ENCODE measurements at places on chromosomes 1 and 21.

- no peak for DNase-seq
These were observed 245.0 kb downstream of the FGGY start for GRCh38 chr1:59541891-59542290.

DNA sequence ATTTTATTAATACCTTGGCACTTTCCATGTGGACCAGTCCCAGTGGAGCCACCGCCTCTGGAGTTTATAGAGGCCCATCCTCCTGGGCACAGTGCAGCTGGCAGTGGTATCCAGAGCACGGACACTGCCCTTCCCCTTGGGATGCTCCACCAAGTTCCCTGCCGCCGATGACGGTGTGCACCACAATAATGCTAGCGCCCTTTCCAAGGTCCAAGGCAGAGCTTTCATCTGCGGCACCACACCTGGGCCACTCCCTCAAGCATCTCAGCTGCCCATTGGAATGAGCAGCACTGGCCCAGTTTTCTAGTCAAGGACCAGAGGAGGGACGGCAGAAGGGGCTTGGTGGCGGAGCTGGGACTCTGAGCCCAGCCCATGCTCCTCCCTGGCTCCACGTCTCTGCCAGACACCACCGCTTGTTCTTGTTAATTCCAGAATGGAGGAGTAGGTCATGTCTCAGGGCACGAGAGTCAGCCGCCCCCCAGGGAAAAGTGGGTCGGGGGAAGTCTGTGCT, 24.5 kb downstream of the SIM2 start:
- DNase-seq: no peak

DNA sequence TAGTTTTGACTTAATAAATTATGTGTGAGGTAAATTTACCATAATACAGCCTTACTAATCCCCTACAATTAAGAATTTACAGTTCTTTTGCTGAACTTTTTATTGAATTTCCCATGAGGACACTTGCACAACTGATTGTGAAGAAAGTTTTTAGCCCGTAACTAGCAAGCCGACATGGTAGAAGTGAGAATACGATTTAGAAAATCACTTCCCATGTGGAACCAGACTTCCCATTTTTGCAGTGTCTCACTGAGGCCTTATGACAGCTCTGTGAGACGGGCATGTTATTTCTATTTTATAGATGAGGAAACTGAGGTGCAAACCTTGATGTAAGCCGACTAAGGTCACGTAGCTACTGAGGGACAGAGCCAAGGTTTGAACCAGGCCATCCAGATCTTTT, 32.5 kb upstream of the LMO4 start:
- DNase-seq: no peak

DNA sequence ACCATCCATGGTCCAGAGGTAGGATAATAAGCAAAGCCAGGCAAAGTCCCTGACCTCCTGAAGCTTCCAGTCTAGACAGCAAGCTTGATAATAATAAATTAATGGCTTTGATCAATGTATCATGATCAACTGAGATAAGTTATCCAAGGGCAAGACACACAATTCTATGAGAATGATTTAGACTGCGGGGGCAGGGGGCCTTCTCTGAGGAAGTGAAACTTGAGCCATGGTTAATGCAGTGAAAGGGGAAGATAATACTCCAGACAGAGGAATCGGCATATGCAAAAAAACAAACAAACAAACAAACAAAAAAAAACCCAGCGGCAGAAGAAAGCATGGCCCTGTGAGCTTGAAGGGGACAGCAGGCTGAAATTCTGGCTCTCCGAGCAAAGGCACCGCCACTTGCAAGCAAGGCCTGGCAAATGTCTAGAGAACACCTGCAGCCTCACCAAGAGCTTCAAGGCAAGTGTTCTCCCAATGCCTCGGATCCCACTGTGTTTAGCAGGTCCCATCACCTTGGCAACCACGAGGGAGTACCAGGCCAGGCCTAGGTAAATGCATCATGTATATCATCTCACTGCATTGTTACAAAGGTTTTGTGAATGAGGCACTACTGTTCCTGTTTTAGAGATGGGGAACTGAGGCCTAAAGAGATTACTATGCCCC, 24.9 kb downstream of the CSMD2 start:
- DNase-seq: no peak

- DNase-seq: no peak
These were observed 121.1 kb downstream of the LACTBL1 start for GRCh38 chr1:22851517-22851916.

DNA sequence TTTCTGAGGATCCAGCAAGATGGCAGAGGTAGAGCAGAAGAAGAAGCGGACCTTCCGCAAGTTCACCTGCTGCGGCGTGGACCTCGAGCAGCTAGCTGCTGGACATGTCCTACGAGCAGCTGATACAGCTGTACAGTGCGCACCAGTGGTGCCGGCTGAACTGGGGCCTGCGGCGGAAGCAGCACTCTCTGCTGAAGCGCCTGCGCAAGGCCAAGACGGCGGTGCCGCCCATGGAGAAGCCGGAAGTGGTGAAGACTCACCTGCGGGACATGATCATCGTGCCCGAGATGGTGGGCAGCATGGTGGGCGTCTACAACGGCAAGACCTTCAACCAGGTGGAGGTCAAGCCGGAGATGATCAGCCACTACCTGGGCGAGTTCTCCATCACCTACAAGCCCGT, 125.8 kb downstream of the LRIG2 start:
- DNase-seq: no peak

DNA sequence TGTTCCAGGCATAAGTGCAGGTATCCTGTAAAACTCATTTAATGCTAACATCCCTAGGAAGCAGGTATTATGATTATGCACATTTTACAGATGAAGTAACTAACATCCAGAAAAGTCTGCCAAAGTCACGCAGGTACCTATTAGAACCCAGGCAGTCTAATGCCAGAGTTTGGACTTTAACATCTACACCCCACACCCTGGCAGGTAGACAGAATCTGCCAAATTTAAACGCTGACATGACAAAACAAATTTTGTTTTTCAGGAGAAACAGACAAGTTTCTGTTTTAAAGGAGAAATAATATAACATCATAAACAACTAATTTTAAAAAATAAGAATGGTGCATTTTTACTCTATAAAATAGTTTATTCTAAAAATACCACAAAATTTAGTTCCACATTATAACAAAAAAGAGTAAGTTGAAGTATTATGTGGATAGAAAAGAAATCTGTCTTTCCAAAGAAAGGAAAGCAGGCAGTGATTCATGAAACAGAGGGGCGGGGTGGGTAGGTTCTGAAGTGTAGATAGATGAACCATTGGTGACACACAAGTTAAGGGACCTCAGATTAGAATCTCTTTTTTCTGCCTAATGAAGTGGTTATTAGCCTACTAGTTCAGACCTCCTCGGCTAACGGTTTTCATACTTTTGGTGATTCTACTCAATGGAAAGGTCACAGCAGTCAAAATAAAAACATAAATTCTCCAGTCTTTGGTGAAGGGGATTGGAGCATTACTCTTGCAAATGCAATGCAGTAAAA, 1.7 kb downstream of the ASPM start:
- DNase-seq: no peak

- no peak for DNase-seq
These were observed 111.9 kb downstream of the CAMTA1 start for GRCh38 chr1:6897138-6897537.

- DNase-seq: no peak
These were observed 92.8 kb downstream of the ETS2 start for GRCh38 chr21:38898422-38899096.

Data from activated CD4-positive, alpha-beta T cell treated with anti-CD3 and anti-CD28 coated beads, Interleukin-2, amount 50 U/mL, for 1 hour (primary cell).